ENCODE measurements at places on chromosomes 2 and 18.

DNA sequence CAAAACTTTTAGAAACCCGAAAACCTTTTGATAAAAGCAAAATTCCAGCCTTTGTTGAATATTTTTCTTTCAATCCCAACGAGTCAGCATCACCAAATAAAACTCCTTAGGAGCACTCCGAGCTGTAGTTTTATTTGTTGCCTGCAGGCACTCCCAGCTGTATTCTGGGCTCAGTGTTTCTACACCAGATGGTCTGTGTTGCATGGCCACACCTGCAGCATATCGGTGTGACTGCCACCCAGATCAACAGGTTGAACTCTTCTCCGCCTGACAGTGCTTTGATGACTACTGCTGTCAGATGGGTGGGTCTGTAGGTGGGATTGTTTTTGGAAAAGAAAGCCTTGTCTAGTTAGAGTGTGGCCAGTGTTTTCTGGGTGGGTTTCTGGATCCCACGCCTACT is 32.7 kb downstream of the APCDD1 start:
- DNase-seq, result no peak

DNA sequence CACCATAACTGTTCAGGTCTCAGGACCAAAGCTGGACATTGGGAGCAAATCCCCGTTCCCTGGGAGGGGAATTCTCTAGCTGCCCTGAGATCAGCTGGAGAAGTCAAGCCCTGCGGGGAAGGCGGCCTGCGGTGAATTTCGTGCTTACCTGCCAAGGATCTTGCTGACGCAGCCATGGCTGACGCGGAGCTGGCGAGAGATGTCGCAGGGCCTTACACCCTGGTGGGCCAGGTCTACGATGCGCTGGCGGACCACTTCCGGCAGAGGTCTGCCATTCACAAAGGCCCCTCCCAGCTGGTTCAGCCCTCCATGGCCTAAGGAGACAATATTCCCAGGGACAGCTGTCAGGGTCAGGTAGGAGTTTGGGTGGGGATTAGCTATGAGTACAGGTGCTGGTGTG is 32.1 kb downstream of the PAX8 start:
- DNase-seq, result no peak

DNA sequence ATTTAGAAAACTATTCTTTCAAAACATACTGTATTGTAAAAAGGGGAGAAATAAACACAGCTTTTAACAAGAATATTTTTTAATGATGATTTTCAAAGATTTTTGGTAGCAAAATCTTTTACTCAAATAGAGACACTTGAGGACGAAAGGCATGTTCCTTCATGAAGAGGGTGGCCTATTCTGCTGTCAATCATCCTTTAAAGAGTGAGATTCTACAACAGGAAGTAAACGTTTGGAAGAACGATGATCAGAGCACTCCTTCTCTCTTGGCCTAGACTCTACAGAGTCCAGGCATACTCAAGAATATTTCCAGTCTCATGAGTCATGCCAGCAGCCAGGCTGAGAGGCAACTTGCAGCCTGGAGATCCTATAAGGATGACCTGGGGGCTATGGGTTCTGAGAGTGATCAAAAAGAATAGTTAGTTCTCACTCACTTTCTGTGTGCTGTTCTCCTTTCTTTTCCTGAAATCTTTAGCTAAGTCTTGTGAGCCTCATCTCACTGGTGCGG is 62.4 kb upstream of the TCF4 start:
- DNase-seq, result no peak

GRCh38 chr18:7221424-7222155 is 9.3 kb upstream of the LRRC30 start:
- DNase-seq, result peak; percentile 57

DNA sequence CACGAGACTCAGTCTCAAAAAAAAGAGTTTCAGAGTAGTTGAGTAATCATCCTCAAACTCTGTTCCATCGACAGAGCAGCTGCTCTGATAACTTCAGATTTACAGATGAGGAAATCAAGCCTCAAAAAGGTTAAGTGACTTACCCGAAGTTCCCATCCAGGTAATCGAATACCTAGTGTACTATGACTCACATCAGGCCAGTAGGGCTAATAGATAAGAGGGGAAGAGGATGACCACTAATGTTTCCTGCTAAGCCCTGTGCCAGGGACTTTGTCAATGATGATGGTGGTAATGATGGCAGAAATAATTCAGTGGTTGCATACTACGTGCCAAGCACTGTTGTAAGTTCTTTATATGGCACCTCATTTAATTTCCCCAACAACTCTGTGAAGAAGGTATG is 80.9 kb downstream of the PLB1 start:
- DNase-seq, result no peak

DNA sequence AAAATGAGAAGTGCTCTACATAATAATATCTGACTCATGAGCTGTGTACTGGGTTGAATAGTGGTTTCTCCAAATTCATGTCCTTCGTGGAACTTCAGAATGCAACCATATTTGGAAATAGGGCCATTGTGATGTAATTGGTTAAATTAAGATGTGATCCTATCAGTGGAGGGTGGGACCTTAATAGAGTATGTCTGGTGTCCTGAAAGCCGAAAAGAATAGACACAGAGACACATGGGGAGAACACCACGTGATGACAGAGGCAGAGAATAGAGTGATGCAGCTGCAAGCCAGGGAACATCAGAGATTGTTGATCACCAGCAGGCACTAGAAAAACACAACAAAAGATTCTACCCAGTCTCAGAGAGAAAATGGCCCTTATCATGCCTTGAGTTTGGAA is 310.1 kb downstream of the EXOC6B start:
- no peak for DNase-seq

GRCh38 chr2:232485348-232485756 is 2.3 kb downstream of the ECEL1 start:
- DNase-seq, result no peak

Measured in foreskin melanocyte (primary cell).